Foreskin melanocyte (primary cell): ENCODE measurements at places on chromosomes 16 and 17.
A peak's percentile ranks its signal among the peaks of the same experiment; 100 is the strongest.

DNA sequence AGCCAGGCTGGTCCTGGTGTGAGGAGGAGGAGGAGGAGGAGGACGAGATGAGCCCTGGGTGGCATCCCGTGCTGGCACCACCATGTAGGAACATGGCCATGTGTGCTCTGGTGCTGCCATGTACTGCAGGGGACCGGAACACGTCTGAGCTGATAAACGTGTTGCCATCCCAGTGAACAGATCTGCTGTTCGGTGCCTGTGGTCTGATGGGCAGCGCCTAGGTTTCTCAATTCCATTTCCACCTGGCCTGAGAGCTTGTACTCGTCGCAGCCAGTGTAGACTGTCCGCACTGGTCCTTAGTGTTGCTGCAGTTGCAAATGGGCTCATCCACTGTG is 28.4 kb upstream of the FOXK2 start:
- DNase-seq: no peak

DNA sequence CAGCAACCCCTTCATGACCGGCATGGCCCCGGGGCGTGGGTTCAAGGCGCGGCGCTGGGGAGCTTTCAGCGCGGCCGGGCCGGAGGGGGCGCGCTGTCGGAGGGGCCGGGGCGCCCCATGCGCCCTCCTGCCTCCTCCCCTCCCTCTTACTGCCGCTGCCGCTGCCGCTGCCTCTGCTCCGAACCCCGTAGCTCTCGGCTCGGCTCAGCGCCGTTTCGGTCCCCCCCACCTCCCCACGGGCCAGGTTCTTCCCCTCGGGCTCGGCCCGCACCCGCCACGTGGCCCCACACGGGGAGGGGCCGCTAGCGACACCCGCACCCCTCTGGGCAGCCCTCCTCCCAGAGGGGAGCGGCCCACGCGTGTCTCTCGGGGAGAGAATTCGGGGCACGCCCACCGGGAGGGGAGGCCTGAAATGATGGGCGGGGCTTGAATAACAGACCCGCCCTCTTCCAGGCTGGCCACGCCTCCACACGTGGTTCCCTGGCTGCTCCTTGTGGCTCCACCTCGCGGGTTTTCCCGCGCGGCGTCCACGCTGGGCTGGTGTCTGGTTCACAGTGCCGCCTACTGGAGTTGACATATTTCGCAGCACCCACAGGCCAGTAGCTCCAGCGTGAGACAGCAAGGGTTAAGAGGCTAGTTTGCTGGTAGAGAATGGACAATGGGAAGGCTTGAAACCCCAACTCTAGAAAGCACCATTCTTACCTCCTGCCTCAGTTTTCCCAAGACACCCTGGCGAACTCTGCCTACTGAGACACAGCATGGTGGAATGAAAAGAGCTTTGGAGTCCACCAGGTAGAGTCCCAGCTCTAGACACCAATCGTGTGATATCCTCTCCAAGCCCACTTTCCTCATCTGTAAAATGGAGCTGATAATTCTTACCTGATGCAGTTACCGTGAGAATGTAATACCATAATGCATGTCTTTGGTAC is at the start of gene KCNH4:
Gene KCNH4 (minus strand): TSS at position 221 of the 929 bp plus-strand sequence. CDS start 197 bp downstream, at position 24.
- peak; percentile 65 for DNase-seq

DNA sequence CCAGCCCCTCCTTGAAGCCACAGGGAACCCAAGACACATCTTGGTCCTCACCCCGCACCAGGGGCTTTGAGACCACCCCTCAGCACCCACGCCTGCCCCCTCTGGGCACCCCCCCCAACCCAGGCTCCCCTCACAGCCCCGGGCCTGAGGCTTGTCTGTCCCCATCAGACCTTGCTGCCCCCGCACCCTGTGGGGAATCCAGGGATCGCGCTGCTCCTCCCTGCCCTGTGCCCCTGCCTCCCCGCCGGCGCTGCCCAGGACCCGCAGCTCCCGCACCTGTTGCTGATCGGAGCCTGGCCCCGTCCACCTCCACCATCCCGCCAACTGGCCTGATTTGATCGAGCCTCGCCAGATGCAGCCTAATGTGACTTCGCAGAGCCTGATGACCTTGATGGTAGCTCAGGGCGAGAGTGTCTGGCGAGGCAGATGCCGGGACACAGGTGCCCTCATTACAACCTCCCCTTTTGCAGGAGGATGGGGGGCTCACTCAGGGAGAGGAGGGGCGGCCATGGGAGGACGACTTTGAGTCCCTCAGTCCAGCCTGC is 29.0 kb downstream of the SLC25A10 start:
- DNase-seq: no peak

- no peak for DNase-seq
Observed at GRCh38 chr16:55964923-55965475, 89.8 kb upstream of the CES5A start.

DNA sequence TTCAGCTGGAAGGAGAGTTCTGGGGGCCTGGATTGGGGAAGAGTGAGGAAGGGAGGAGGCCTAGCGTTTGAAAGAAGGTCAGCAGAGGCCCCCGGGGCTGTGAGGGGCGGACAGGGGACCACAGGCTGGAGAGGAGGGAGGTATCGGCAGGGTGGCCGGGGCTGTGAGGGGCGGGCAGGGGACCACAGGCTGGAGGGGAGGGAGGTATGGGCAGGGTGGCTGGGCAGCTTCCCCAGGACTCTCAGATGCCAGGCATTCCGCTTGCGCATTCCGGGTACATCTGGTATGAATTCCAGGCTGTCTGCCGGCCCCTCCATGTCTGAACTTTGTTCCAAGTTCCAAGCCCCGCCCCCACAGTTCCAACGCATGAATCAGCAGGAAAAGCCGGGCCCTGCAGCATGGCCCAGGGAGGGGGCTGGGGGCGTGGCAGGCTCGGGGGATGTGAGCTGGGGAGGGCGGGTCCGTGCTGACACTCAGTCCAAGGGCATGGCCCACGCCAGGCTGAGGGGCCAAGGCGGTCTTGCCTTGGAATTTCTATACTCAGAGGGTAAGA is 4.3 kb upstream of the TLCD2 start:
- peak; percentile 87 for DNase-seq

- DNase-seq: no peak
Observed at GRCh38 chr17:82553210-82553930, 33.8 kb downstream of the FOXK2 start.

DNA sequence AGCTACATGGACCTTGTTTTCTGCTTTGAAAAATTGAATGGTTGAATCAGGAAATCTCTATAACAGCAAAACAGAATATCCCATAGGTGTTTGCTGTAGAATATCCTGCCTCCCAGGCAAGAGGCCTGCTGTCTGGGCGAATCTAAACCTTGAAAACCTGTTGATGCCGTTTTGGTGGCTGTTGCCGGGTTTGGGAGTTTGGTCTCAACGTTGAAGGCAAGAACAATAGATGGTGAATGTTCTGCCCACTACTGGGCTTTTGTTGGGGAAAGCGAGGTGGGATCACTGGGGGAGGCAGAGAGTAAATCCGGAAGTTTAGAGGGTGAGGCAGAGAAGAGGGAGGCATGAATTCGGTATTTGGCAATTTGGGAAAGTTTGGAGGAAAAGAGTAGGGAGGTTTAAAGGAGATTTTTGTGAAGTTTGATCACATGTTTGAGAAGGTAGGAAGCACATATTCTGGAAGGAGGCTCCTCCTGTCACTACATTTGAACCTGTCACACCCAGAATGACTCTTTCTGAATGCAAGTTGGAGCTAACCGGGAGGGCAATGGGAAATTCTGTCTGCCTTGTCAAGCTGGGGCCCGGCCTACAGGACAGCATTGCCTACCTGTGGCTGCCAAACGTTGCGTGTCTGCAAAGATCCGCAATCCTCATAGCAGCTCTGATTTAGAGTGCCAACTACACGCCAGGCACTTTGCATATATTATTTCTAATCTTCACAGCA is 46.5 kb downstream of the GPRC5B start:
- DNase-seq: no peak

DNA sequence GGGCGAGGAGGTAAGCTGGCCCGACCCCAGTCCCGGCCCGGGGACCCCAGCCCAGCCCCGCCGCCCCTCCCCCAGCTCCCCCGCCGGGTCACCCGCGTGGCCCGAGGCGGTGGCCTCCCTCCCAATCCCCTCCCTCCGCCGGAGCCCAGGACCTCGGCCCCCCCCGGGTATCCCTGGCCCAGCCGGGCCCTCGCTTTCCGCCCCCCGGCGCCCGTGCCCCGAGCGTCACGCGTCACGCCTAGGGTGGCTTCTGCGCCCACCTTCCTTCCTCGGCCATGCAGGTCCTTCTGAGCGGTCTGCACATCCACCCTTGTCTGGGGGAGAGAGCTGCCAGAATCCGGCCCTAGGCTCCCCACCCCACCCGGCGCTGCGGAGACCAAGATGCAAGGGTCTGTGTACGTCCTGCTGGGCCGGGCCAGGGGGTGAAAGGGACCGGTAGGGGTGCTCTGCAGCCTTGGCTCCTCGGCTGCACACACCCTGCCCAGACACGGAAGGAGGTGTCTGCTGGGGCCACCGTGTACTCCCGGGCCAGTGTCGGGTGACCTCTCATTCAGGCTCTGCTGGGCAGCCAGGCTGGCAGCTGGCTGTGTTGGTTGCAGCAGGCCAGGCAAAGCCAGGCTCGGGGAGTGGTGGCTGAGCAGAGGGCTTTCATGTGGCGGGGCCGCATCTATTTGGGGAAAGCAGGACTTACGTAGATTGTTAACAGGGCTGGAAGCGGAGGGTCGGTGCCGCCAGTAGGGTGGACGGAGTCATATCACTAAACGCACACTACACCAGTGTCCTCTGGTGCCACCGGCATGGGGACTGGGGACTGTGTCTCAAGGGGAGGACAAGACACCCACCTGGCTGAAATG is 754 bp downstream of the RAB11FIP4 start:
- no peak for DNase-seq

DNA sequence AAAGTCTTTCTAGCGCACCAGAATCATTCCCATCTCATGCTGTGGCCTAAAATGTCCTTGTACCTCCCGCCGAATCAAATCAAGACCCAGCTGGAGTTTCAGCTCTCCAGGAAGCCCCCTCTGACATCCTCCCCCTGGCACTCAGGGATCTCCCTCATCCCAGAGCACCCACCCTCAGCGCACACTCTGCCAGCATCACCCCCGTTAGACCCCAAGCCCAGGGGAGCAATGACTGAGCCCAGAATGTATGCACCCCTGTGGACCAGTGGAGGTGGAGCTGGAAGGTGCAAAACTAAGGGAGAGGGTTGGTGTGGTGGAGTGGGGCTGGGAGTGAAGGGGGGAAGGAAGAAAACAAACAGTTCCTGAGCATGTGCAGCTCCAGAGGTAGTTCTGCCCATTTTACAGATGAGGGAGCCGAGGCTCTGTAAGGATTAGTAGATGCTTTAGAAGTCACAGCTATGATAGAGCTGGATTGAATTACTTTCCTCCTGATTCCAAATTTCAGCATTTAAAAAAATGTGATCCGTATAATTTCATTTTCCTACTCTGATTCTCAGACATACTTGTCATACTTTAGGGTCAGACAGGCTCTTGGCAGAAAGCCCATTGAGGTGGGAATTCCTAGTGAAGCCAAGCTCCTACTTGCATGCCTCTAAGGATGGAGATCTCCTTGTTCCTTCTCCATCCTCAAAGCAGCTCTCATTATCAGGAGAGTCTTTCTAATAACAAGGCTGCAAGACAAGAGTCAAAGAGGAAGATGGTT is 242.7 kb downstream of the KATNIP start:
- DNase-seq: no peak

- DNase-seq: no peak
Observed at GRCh38 chr17:48563867-48564187, 14.3 kb downstream of the HOXB4 start.

DNA sequence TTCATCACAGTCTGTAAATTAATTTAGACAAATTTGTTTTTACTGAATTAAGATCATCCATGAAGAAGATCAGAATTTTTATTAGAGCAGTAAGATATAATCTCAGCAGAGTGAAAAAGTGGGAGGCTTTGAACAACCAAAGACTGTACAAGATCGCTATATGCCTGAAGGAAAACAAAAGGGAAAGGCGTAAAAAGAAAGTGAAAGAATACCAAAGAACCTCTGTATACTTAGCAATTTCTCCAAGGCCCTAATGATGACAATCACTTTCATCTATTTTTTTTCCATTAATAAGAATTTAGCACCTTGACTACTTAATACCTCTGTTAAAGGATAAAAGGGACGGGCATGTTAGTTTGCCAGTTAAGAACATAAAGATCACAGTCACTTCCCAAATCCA is 38.6 kb upstream of the ABCA10 start:
- no peak for DNase-seq

DNA sequence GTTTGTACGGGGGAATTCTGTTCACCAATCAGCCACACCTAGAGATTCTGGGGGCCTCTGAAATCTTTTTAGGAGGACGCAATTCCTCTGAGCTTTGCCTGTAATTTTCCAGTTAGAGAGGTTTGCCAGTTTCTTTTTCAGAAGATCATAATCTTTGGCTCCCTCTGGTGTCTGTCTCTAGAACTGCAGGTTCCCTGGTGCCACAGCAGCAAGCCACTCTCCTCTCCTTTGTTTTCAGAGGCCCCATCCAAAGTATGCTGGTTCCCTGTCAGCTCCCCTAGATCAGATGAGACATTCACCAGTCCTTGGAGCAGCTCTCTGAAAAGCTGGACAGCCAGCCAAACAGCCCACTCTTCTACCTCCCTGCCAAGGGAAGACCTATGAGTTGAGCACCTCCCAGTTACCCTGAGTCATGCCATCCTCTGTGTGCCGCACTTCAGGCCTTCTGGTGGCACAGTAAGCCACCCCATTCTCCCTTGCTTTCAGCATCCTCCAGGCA is 36.1 kb downstream of the RNF112 start:
- peak; percentile 65 for DNase-seq

- DNase-seq: peak; percentile 65
Observed at GRCh38 chr16:4944333-4945281, 7.7 kb upstream of the PPL start.

GRCh38 chr17:66373944-66374817 is 71.8 kb downstream of the PRKCA start:
- peak; percentile 38 for DNase-seq

DNA sequence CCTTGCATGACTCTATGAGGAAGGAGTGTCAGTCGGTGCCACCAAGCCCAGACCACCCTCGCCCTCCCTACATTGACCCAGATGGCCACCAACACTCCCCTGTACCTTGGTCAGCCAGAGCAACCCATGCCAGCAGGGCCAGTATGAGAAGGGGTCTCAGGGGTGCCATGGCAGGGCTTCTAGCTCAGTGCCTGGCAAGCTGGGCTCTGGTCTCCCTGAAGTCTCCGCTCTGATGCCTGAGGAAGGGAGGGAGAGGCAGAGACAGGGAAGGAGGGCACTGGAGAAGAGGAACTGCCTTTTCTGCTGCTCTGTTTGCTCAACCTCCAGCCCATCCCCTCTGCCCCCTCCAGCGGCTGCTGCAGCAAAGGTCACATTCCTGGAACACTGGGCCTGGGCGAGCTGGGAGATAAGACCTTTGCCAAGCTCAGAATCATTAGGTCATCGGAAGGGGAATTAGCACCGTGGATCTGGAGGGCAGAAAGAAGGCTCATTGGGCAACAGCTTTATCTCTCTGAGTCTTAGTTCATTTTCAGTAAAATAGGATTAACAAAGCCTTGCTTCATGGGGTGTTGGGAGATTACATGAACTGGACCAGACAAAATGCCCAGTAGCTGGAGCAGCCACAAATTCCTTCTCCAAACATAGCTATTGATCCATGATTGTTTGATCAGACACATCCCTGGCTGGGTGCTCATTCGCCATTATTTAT is at the start of gene VTN:
Gene VTN (minus strand): TSS at position 273 of the 709 bp plus-strand sequence. CDS start 104 bp downstream, at position 169.
- no peak for DNase-seq

DNA sequence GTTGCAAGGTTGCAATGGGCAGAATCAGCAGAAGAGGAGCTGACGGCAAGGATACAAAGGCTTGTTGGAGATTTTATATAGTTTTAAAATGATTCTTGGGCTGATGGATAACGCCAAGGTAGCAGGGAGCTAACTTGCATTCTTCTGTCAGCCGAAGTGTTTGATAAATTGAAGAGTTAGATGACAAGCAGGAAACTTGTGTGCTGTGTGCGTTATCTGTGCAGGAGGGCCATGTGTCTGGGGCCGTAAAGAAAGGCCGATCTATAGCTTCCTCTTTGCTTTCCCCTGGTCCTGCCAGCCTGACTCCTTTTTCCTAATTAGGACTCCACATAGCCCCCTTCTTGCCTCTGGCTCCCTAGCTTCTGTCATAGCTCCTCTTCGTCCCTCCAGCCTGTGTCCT is 6.7 kb upstream of the WWOX start:
- no peak for DNase-seq
